ENCODE measurements at places on chromosomes 16 and 17.

GRCh38 chr17:61076621-61077031 lies 323.0 kb upstream of the TBX2 start:
- DNase-seq, result no peak

- DNase-seq, result no peak
Observed at GRCh38 chr16:24977678-24978075, 37.5 kb downstream of the ARHGAP17 start.

DNA sequence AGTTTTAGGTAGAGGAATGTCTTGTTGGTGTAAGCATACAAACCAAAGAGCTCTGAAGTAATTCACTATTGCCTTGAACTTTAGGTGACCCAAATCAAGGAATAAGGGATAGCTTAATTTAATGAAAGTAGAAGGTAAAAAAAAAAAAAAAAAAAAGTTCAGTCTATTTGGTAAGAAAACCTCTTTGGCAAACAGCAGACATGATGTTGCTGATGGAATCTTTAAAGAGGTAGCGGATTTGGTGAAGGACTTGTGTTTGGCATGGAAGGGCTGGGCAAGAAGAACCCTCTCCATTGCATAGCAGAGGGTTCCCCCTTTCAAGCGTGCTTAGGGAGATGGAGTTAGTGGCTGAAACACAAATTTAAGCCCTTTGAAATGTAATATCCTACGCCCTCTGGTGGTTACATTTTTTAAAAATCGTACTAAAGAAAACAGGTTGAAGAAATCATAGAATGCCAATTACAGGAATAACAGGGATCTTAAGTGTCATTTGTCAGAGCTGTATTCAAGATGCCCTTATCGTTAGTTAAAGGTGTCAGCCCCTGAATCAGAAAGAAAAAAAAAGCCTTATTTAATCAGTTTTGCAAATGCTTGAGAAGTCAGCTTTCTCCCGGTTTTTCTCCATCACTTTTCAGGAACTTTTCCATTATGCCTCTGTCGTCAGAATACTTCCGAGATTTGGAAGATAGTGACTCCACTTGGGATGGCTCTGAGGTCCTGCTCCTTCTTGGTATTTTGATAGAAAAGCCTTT lies 383.1 kb downstream of the KCNJ2 start:
- DNase-seq, result no peak

DNA sequence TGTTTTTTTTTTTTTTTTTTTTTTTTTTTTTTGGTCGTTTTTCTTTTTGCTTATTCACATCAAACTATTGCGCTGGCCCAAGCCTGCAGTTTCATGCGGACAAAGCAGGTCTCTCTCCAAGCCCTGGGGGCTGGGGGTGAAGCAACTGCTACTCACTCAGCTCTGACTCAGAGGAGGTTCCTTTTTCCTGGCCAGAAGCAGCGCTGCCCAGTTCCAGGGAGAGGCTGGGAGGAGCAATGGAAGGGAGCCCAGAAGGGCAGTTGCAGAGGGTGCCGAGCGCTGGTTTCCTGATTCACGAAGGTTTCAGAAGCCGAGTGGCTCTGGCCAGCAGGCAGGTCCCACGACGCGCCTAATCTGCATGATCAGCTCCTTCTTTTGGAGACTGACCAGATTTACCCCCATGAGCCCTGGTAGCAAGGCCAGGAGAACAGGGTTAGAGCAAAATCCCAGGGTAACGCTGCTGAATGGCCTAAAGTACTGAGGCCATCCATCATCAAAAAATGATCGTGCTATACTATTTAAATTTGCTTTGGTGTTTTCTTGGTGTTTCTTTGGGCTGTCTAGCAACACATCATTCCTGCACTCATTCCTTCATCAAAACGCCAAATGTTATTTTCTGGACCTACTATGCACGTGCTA lies 144.7 kb upstream of the SOX9 start:
- no peak for DNase-seq

- DNase-seq, result no peak
Observed at GRCh38 chr17:49760296-49760695, 3.6 kb downstream of the FAM117A start.

GRCh38 chr16:22874394-22874793 lies 60.4 kb downstream of the HS3ST2 start:
- DNase-seq, result no peak

GRCh38 chr17:37698132-37698910 lies 46.5 kb downstream of the HNF1B start:
- DNase-seq, result no peak

DNA sequence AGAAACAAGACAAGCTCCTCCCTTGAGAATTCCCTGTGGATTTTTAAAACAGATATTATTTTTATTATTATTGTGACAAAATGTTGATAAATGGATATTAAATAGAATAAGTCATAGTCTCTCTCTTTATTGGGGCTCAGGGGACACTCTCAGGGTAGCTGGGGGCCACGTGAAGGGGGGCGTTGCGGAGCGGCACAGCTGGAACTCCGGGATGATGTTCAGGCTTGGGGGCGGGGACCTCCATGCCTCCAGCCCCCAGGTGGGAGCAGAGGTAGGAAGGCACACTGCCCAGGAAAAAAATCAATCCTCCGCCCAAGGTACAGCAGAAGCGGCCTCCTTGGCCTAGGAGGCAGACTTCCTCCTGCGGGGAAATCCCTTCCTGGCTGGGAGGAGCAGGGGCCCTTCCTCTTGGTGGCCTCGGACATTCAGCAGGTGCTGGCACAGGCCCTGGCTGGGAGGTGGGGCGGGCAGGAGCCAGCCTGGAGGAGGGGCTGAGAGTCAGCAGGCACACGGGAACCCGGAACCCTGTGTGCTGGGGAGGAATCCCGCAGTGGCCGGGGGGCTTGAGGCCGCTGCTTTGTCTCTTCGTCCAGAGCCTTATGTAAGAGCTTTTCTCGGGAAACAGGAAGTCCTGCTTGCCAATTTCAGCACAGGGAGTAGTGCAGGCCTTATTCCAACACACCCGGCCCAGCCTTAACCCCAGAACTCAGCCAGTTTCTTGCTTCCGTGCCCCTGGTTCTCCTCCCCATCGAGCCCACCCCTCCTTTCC lies 591 bp upstream of the TNFSF13 start:
- DNase-seq, result no peak

DNA sequence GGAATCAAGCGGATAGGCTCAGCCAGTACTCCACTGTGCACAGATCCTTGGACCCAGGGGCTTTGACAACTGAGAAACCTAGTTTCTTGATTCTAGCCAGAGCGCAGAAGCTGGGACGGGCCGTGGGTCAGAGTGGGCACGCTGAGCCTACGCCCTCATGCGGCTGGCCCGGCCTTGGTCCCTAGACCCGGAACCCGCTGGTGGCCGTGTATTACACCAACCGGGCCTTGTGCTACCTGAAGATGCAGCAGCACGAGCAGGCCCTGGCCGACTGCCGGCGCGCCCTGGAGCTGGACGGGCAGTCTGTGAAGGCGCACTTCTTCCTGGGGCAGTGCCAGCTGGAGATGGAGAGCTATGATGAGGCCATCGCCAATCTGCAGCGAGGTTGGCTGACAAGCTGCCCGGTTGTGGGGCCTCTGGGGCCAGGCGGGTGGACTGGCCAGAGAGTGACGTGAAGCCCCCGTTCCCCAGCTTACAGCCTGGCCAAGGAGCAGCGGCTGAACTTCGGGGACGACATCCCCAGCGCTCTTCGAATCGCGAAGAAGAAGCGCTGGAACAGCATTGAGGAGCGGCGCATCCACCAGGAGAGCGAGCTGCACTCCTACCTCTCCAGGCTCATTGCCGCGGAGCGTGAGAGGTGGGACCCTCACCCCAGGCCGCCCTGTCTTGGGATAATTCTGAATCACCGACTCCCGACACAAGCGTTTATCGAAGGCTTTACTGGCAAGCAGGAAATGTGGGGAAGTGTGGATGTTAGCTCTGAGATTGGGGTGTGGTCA lies 946 bp downstream of the STUB1 start:
- no peak for DNase-seq

GRCh38 chr16:50699326-50700159 lies 6.1 kb downstream of the NOD2 start:
- no peak for DNase-seq

DNA sequence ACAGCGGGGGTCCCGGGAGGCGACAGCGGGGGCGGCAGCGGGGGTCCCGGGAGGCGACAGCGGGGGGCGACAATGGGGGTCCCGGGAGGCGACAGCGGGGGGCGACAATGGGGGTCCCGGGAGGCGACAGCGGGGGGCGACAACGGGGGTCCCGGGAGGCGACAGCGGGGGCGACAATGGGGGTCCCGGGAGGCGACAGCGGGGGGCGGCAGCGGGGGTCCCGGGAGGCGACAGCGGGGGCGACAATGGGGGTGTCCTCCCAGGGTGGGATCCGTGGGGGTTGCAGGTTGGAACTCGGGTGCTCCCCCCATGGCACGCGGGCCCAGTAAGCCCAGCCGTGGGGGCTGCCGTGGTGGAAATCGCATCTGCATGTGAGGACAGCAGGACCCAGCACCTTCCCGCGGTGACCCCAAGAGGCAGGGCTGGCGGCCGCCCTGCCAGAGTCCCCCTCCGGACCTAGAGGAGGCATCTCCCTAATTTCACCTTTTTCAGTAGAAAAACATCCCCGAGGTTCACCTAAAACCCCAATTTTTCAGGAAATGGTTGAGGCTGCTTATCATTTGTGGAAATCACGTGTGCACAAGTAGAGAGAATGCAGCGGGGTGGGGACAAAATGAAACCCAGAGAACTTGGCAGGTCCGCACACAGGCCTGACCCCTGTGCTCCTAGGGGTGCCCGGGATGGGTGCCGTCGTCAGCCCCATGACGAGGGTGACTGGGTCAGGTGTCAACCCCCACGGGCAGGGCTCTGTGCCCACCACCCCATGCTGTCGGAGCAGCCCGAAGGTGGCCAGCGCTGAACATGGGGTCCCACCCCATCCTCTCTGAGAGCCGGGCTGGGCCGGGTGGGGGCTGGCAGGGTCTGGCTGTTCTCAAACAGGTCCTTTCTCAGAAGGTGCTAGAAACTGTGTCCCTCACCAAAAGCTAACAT lies 10.5 kb upstream of the METRNL start:
- no peak for DNase-seq

DNA sequence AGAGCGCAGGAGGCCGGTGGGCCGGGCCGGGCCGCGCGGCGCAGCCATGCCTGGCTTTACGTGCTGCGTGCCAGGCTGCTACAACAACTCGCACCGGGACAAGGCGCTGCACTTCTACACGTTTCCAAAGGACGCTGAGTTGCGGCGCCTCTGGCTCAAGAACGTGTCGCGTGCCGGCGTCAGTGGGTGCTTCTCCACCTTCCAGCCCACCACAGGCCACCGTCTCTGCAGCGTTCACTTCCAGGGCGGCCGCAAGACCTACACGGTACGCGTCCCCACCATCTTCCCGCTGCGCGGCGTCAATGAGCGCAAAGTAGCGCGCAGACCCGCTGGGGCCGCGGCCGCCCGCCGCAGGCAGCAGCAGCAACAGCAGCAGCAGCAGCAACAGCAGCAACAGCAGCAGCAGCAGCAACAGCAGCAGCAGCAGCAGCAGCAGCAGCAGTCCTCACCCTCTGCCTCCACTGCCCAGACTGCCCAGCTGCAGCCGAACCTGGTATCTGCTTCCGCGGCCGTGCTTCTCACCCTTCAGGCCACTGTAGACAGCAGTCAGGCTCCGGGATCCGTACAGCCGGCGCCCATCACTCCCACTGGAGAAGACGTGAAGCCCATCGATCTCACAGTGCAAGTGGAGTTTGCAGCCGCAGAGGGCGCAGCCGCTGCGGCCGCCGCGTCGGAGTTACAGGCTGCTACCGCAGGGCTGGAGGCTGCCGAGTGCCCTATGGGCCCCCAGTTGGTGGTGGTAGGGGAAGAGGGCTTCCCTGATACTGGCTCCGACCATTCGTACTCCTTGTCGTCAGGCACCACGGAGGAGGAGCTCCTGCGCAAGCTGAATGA lies 606 bp downstream of the THAP11 start:
- DNase-seq, result peak; percentile 48

DNA sequence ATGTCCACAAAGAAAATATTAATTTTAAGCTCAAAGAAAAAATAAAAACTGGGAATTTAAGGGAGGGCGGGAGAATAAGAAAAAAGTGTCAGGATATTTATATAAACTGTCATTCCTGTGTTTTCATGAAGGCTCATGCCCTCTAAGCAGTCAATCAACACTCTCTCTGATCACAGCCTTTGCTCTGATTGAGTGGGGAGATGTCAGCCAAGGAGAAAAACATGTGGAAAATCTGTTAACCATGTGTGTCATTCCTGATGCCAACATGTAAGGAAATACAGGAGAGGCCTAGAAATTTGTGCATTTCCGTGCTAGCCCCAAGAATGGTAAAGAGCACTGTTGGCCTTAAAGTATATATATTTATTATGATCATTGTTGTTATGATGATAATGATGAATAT lies 137.9 kb upstream of the IRX5 start:
- no peak for DNase-seq

DNA sequence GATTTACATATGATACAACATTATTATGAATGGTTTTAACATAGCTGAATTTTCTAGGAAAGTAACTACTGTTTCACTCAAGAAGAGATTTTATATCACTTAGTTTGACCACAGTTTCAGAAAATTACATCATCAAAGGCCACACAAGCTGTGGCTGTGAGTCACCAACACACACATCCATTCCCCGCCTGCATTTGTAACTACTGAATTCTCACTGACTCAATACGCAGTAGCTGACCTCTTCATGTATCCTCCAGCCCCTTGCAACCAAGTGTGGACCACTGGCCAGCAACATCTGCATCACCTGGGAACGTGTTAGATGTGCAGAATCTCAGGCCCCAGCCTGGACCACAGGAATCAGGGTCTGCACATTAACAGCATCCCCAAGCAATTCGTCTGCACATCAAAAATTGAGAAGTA lies 197.6 kb downstream of the XYLT1 start:
- no peak for DNase-seq

DNA sequence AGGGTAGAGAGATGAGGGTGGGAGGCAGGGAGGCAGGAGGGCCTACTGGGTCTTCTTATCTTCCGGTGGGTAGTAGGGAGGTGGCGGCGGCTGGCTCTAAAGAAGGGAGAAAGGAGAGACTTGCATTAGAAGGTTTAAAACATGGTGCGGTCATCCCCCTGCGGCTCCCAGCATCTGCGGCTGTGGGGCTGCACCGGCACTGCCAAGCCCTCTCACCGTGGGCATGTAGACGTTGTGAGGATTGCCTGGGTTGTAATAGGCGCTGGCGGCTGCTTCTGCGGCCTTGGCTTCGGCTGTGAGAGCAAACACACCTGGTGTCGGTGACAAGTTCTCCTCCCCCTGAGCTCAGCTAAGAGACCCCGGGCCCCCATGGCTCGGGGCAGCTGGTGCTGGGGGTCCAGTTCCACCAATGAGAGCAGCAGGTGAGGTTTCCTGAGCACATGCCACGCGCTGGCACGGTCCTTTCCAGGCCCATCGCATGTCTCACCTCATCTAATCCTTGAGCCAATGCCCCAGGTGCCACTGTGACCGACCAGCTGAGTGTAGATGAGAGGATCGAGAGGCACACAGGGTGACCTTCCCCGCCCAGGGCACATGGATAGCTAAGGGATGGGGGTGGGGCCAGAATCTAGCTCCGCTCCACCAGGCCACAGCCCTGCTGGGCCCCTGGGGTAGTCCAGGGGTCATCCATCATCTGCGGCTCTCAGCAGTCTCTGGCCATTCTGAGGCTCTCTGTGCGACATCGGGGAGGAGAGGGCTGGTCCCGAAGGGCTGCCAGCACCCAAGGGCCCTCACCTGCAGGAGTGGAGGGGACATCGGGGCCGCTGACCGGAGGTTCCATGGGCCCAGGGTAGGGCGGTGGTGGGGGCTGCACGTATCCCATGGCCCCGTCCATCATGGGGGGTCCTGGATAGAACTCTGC lies 2.7 kb upstream of the UNC13D start:
- no peak for DNase-seq

Measured in activated T-helper 1 cell treated with Interleukin-2 at 50 U/mL for 16 hours (primary cell).